ENCODE measurements at places on chromosomes 6 and 20. TPM values are rescaled to one million over a fixed set of nuclear protein-coding genes. Genes with fewer than 3 reads are reported as not detected.

GRCh38 chr20:16548068-16548672 lies 25.1 kb downstream of the KIF16B start:
- DNase-seq, result no peak
- no peak overlapping the region for H3K27ac ChIP-seq
- peaks cover 19% of the 10 kb centered on the region for H3K4me1 ChIP-seq
- H3K4me3 ChIP-seq, result no peak overlapping the region

DNA sequence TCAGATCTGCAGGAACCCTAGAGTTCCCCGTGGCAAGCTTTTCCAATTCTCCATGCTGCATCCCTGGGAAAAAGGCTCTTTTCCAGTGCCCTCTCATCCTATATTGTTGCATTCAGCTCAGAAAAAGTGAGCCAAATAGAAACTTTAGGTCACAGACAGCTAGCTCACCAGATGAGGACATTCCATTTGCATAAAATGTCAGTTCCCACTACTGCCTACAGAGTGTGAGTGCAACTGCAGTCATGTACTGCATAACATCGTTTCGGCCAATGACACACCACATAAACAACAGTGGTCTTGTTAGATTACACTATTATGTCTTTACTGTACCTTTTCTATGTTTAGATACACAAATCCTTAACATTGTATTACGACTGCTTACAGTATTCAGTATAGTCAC lies 8.6 kb downstream of the HS3ST5 start:
- no peaks in the 10 kb centered on the region for H3K36me3 ChIP-seq
- no peak overlapping the region for H3K27ac ChIP-seq
- no peaks in the 10 kb centered on the region for H3K4me1 ChIP-seq
- no peaks in the 10 kb centered on the region for H3K27me3 ChIP-seq

GRCh38 chr6:13402711-13403110 lies 74.4 kb upstream of the TBC1D7 start:
- H3K36me3 ChIP-seq, result no peaks in the 10 kb centered on the region
- DNase-seq, result no peak
- H3K27me3 ChIP-seq, result no peaks in the 10 kb centered on the region
- no peak overlapping the region for H3K4me3 ChIP-seq
- no peak overlapping the region for H3K27ac ChIP-seq

- H3K4me3 ChIP-seq, result no peak overlapping the region
- DNase-seq, result peak; percentile 9
- H3K36me3 ChIP-seq, result no peaks in the 10 kb centered on the region
- no peaks in the 10 kb centered on the region for H3K27me3 ChIP-seq
- H3K27ac ChIP-seq, result no peak overlapping the region
Observed at GRCh38 chr6:120077489-120077888, 727.9 kb upstream of the MAN1A1 start.

GRCh38 chr6:699319-699718 lies 6.4 kb upstream of the EXOC2 start:
- H3K4me1 ChIP-seq, result no peaks in the 10 kb centered on the region
- H3K4me3 ChIP-seq, result no peak overlapping the region
- H3K27me3 ChIP-seq, result no peaks in the 10 kb centered on the region
- DNase-seq, result no peak
- no peak overlapping the region for H3K27ac ChIP-seq

The SLC12A5 gene
- total RNA-seq, result not detected

All from thyroid gland (tissue), 4 donors.